T-helper 17 cell (primary cell): ENCODE measurements at places on chromosomes 1 and 21.

DNA sequence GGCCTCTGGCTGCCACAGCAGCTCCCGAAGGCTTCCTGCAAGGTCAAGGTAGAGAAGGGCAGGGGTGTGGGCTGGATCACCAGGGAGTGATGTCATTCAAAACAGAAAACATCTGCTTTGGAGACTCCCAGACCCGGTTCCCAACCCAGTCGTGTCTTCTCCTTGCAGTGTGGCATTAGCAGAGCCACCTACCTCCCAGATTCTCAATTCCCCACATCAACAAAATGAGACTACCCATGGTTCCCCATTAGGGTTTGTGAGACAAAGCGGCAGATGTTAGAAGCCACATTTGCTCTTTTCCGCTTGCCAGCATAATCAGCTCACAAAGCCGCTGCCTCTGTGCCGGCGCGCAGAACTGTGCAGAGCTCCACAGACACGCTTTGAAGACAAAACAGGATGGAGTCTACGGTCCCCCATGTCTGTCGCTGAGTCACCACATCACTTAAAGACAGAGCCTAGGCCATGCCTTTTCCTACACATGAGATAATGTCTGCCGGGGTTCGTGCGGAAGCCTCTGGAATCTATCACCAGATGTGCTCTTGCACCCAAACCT, 12.5 kb downstream of the KIF17 start:
- no peak for DNase-seq

GRCh38 chr1:232084584-232085223, 458.1 kb downstream of the DISC1 start:
- no peak for DNase-seq

DNA sequence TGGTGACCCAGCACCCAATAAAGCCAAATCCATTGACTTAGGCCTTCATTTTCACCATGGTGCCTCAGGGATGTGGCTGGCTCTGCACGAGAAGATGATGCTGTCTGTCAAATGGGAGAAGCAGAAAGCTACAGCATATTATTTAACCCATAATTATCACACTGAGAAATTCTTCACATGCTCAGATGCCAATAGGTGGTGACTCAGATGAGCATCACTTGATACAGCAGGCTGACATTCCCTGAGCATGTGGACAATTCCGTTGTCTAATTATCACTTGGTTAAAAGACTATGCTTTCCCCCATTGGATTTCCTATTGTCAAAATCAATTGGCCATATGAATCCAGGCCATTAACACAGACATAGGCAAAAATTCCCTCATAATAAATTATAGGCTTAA, 44.0 kb upstream of the HSD3B1 start:
- no peak for DNase-seq

GRCh38 chr1:171422511-171422910, 62.8 kb upstream of the PRRC2C start:
- DNase-seq: no peak

GRCh38 chr21:29184037-29184436, 53.6 kb downstream of the MAP3K7CL start:
- no peak for DNase-seq

DNA sequence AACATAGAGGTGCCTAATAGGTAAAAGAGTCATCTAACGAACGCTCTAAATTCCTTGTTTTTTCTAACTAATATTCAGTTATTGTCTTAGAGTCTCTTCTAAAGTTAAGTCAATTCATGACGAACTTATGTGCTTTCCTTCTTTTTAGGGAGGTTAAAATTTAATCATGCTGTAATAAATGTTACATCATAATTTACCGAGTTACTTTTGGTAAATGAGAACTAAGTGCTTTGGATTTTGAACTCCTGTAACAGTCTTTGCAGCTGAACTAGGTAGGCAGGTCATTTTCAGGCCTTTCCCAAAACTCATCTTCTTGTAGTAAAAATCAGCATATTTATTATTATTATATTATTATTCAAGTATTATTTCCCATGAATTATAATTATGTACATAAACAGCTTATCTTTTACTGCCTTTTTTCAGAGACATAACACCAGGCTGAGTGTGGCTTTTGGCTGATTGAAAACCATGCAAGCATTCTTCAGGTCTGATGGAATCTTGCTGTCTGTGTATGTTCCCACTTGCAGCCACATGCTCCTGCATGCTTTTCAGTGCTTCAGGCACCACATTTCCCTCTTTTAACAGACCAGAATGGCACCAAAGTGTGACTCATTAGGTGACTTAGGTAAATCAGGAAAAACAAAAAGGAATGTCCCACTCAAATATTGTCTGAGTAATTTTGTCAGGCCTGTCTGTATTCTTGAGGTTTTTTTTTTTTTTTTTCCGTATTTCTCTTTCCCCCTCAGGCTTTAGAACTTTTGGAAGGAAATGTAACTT, 81.0 kb upstream of the CD55 start:
- DNase-seq: no peak

- no peak for DNase-seq
Measured at GRCh38 chr1:11158720-11159321, 30.3 kb upstream of the ANGPTL7 start.

DNA sequence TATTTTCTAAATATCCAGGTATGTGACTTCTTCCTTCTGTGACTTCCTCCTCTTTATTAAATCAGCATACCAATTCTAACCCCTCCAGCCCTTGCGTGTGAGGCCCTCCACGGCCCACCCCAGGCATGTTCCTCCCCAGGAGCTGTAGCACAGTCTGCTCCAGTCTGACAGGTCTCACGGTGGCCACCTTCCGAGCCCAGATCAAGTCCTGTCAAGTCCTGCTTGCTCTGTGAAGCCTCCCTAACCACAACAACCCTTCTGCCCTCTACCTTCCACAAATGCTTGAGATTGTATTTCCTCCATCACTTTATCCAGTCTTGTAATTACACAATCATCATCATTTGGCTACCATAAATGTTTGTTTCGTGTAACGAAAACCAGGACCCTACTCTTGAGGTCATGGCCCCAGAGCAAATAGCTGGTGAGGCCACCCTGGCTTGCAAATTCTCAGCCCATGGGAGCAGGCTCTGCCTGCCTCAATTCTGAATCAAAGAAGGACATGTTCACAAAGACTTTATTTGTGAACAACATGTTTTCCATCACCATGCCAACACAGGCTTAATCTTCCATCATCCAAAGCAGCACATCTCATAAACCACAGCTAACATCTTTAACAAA, 33.0 kb upstream of the S100A7 start:
- no peak for DNase-seq

- DNase-seq: no peak
Measured at GRCh38 chr1:241947354-241947753, 10.2 kb upstream of the BECN2 start.

- DNase-seq: no peak
Measured at GRCh38 chr1:55233145-55233777, 18.1 kb upstream of the USP24 start.

DNA sequence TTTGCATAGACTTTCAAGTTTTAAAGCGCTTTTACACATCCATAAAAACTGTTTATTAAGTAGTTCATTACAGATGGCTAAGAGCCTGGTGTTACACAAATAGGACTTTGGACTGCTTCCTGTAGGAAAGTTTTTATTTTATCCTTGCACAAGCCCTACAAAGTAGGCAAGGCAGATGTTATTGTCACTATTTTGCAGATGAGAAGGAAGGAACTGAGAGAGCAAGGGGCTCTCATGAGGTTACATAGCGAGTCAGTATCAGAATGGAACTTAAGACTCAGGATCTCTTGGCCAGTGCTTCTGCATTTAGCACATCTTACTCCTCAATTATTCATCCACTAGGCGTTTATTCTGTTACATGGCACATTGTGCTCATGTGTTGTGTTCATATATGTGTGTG, 2.6 kb upstream of the MAPKAPK2 start:
- DNase-seq: no peak

DNA sequence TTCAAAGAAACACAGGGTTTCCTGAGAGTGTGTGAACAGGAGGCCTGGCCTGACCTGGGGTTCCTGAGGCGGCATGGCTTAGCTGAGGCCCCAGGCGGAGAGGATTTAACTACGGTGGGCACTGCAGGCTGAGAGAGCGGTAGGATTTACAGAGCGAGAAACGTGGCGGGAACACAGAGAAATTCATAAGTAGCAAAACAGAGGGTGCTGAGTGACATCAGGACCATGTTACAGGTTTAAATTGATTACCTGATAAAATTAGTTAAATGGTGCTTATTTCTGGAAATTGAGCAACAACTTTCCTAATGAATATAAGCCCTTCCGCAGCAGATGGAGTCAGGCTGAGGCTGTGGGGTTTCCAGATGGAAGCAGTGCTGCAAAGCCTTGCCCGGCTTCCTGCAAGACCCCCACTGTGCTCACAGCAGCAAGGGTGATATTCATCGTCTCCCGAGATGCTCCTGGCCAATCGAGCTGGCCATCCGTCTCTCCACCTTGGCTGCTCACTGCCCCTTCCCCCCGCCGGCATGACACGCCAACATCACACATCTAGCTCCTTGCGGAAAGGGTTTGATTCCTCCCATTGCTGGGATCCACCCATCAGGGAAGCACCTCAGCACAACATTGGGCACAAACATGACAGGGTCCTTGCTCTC, 69.4 kb upstream of the MORC3 start:
- DNase-seq: no peak

DNA sequence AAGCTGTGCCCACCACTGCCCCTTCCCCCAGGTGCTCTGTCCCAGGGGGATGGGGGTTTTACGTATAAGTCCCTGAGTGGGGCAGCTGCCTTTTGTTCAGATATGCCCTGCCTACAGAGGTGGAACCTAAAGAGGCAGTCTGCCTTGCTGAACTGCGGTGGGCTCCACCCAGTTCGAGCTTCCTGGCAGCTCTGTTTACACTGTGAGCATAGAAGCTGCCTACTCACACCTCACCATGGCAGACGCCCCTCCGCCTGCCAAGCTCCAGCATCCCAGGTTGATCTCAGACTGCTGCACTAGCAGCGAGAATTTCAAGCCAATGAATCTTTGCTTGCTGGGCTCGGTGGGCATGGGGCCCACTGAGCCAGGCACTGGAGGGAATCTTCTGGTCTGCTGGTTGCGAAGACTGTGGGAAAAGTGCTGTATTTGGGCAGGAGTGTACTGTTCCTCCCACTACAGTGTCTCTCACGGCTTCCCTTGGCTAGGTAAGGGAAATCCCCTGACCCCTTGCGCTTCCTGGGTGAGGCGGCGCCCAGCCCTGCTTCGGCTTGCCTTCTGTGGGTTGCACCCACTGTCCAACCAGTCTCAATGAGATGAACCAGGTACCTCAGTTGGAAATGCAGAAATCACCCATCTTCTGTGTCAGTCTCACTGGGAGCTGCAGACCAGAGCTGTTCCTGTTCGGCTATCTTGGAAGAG, 17.6 kb upstream of the RWDD3 start:
- DNase-seq: no peak

DNA sequence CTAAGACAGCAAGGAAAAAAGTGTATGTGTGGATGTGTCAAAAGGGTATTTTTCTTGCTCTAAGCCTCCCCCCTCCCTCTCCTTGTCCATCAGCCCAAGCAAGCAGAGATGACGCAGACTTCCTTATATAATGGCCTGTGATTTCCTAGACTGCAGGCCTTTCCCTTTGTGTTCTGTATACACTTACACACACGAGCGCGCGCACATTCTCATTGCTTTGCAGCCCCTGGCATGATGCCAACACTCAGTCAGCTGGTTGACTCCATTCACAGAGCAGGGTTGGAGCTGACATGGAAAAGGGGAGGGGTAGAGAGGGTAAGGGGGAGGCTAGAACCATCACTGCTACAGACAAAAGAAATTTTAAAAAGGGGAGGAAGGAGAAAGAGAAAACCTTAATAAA, 41.8 kb downstream of the GATAD2B start:
- no peak for DNase-seq

GRCh38 chr1:109933856-109934711, 23.4 kb downstream of the CSF1 start:
- no peak for DNase-seq

- DNase-seq: no peak
Measured at GRCh38 chr1:12636098-12636950, 7.6 kb upstream of the AADACL4 start.

GRCh38 chr1:14681182-14681581, 82.7 kb downstream of the KAZN start:
- DNase-seq: no peak

GRCh38 chr1:82044536-82044935, 243.8 kb downstream of the ADGRL2 start:
- no peak for DNase-seq

GRCh38 chr1:197915260-197915861, 1.8 kb upstream of the LHX9 start:
- DNase-seq: no peak

DNA sequence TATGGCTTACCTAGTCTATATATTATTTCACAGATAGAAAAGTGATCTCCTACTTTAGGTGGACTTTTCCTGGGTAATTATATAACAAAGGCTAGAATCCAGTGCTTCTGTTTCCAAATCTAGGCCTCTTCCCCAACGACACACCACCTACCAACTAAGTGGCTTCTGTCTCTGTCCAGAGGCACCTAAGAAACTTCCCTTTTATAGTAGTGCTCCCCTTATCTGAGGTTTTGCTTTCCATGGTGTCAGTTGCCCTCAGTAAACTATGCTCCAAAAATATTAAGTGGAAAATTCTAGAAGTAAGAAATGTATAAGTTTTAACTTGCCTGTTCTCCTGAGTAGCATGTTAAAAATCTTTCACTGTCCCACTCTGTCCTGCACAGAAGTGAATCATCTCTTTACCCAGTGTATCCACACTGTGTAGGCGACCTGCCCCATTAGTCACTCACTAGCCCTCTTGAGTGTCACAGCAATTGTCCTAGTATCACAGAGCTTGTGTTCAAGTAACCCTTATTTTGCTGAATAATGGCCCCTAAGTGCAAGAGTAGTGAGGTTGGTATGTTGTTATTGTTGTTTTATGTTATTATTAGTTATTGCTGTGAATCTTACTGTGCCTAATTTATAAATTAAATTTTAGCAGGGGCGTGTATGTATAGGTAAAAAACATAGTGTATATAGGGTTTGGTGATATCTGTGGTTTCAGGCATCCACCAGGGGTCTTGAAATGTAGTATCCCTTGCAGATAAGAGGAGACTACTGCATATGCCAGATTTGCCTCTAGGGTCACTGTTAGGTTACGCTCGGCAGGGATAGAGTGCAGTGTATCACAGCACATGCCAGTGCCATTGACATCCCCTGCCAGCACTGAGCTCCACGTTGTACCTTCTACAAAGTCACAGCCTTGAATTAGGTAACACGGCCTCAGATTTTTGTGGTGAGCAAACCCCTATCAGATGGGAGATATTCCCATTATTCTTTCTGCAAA, 14.7 kb upstream of the CD53 start:
- no peak for DNase-seq

DNA sequence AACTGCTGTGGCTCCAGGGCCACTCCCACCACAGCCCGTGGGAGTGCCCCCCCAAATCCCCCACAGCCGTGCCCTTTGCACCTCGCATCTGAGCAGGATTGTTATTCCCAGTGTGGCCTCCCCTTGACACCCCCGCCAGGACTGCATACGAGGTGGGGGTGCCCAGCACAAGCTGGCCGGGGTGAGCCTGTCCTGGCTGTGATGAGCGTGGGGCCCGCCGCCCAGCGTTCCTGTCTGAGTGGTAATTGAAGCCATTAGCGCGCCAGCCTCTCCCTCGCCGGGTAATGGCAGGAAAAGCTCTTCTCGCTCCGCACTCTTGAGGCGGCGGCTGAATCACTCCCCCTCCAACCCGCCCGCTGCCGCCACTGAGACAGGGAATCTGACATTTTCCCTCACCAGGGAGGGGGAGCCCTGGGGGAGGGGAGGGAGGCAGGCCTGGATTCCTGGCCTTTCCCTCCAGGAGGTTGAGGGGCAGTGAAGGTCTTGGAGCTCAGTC, 27.7 kb downstream of the PTPRF start:
- DNase-seq: no peak
